ENCODE measurements at places on chromosomes 16 and 17.

DNA sequence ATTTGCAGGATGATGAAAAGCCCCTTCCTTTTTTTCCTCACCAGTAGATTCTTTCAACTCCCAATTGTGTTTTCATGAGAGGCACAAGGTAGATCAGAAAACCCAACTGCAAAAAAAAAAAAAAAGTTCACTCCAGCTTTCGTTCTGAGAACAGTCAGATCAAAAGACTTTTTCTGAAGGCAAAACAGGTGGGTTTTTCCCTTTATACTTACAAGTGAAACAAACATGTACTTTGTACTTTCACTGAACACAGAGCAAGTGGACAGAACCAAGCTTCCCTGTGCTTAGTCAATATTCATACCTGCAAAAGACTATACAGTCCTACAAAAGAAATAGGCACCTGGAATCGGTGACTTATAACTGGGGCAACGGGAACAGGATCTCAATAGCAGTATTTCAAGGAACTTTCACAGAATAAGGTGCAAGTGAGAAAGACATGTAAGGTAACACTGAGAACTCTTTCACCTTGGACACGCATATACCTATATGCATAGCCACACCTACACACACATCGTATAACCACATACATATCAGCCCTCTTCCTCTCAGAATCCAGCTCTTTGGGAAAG is 54.1 kb downstream of the TOX3 start:
- DNase-seq = no peak

DNA sequence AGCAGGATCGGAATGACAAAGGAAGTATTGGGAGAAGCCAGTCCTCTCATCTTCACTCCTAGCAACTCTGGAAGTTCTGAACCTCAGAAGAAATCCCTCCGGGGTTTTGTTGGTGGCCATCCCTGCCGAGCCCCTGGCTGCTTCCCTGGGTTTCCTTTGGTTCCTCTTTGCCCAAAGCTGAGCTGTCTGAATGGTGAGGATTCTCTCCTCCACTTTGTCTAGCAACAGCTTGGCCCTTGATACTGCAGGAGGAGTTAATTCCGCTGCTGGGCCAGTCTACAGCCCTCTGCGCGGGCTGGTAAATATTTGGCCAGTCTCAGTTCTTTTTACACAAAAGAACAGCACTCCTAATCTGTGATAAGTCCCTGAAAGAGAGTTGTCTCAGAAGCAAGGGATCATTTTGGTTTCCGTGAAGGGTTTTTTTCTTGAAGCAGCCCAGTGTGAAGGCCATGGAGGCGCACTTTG is 170.9 kb downstream of the RAB11FIP4 start:
- DNase-seq = no peak

- DNase-seq = no peak
These were observed 346.2 kb upstream of the TBX2 start for GRCh38 chr17:61053469-61053868.

- no peak for DNase-seq
These were observed 7.4 kb upstream of the TMEM204 start for GRCh38 chr16:1525871-1526607.

DNA sequence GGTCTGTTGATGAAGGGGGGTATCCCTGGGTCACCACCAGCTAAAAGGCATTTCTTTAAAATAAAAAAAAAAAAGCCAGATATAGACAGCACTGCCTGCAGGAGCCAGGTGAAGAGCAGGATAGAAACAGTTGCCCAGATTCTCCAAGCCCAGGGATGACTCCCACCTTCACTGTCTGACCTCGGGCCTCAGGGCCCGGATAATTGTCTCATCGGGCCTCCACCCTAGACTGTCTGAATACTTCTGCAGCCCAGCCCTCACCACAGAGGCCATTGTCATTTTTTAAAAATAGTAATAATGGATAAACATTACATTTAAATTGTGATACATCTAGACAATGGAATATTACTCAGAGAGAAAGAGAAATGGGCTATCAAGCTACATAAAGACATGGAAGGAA is 92.8 kb upstream of the TNRC6C start:
- DNase-seq = peak; percentile 25

GRCh38 chr17:82318772-82319606 is 1.6 kb upstream of the CD7 start:
- no peak for DNase-seq

- DNase-seq = no peak
These were observed 13.2 kb downstream of the MAF start for GRCh38 chr16:79587296-79587695.

DNA sequence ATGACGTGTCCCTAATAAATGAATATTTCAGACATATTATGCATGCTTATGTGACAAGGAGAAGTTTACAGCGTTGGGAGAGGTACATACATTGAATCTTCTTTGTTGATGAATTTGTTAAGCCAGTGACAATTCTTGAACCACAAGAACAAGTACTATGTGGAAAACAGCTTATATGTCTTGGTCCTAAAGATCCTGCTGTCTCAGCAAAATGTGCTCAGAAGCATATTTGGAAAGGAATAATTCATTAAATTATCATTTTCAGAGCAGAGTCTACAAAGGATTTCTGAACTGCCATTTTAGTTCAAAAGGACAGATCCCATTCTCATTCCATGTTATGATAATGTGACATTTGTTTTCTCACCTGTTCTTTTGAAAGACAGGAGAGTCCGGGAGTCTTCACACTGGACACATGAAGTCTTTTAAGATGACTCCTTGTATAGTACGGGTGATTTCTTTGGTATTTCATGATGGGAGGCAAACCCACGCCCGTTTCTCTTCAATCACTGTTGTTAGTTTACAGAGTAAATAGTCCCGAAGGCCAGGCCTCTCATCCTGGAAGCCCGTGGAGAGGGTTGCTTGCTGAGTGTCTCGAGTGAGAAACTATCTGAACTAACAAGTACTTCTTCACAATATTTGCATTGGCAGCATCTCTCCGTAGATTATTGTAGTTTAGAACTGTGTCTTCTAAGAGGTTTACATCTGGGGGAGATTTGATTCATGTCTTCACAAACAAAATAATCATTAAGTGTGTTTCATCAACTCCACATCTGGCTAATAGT is 26.7 kb downstream of the VPS35L start:
- DNase-seq = no peak

DNA sequence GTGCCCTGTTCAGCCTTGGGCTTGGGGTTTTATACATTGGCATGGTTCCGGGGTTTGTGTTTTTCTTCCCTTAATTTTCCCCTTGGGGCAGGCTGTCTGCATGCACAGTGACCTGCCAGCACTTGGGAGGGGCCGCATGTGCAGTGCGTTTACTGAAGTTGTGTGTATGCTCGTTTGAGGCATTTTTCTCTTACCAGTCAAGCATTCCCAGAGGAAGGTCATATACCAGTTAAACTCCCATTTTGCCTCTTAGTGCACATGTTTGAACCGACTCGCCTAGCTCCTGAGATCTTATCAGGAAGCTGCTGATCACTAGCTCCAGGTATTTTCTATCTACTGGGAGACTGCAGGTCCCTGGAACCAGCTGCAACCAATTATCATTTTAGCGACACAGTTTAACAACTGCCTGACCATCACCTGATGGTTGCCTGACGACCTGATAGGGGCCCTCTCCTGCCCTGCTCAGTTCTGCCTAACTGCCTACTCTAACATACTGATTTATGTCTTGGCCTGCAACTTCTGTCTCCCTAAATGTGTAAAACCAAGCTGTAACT is 51.4 kb downstream of the MFSD11 start:
- DNase-seq = no peak

- peak; percentile 95 for DNase-seq
These were observed 11.6 kb upstream of the MARCHF10 start for GRCh38 chr17:62819511-62820221.

DNA sequence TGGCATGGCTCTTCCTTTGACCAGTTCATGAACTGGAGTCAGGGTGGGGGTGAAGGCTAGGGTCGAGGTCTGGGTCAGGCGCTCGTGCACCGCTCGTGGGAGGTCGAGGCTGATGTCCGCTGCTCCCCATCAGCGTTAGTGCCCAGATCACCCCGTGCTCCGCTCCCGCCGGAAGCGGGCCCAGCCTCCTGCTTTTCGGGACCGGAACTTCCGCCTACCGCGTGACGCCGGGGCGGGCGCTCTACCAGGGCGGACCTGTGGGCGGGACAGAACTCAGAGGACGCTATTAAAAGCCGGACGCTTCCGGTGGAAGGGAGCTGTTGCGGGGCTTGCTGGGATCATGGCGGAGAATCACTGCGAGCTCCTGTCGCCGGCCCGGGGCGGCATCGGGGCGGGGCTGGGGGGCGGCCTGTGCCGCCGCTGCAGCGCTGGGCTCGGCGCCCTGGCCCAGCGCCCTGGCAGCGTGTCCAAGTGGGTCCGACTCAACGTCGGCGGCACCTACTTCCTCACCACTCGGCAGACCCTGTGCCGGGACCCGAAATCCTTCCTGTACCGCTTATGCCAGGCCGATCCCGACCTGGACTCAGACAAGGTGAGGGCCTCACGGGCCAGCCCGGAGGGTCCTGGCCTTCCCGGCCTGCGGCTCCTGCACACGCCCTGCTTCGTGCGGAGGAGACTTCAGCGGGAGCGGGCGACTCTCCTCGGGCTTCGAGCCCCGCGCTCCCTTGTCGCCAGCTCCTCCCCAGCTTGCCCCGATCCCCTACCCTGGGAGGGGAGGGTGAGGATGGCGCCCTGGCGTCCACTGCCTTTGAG is at the start of gene KCTD5:
Gene KCTD5 (plus strand): TSS at position 315 of the 813 bp plus-strand sequence. CDS start 26 bp downstream, at position 341.
- DNase-seq = peak; percentile 98

- no peak for DNase-seq
These were observed 199.4 kb upstream of the CACNG5 start for GRCh38 chr17:66635386-66636045.

GRCh38 chr17:82012640-82013295 is 9.9 kb downstream of the CENPX start:
- no peak for DNase-seq

DNA sequence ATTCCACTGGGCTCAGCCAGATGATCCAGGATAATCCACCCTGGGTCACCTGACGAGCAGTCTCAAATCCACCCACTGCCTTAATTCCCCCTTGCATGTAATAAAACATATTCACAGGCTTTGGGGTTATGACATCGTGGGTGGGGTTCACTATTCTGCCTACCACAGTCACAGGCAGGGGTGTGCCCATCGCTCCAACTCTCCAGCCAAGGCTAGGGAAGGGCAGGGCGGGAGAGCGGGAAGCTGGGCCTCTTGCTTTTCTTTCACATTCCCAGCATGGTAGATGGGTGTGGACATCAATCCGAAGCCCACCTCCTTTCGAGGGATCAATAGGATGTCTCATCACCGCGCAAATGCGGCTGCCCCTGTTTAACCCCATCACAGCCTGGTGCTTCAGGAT is 12.7 kb upstream of the CD300LD start:
- no peak for DNase-seq

DNA sequence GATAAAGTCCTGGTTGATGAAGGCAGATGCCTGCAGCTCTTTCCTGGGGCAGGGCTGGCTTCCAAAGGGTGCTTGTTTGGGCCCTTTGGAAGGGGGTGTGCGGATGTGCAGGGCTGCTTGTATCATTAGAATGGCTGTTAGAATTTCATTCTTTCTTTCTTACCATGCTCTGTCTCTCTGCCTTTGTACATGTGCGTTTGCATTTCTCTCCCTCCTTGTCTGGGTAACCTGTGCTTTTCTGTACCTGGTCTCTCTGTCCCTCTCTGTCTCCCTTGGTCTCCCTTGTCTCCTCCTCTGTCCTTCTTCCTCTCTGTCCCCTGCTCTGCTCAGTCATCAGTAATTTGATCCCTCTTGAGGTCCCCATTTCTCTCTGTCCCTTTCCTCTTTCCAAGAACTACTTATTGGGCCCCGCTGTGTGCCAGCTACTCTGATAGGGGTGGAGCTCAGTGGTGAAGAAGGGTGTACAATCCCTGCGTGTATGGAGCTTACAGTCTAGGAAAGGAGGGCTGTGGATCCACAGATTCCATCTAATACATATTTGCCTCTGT is 69.3 kb downstream of the PLCG2 start:
- DNase-seq = no peak

DNA sequence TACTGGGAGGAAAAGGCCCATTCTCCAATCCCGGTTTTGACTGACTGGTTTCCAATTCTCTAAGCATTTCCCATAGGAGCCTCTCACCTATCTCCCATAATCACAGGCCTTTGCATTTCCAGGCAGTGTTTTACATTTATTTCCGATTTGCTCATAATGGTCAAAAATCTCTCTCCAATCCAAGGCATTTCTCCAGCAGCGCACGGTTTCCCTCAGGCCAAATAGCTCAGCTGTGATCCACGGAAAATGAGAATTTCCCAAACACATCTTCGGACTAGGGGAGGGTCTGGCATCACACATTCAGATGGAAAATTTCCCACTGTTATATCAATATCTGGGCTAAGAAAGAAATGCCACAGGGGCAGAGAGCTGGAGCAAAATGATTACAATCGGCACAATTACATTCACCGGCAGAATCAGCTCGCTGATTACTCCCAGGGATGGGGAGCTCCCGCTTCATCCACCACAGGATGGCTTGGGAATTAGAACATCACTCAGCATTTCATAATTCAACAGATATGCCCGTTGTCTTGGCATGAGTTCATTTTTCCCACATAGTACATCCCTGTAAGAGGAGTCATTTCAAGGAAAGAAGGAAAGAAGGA is 6.7 kb downstream of the PIPOX start:
- DNase-seq = no peak

DNA sequence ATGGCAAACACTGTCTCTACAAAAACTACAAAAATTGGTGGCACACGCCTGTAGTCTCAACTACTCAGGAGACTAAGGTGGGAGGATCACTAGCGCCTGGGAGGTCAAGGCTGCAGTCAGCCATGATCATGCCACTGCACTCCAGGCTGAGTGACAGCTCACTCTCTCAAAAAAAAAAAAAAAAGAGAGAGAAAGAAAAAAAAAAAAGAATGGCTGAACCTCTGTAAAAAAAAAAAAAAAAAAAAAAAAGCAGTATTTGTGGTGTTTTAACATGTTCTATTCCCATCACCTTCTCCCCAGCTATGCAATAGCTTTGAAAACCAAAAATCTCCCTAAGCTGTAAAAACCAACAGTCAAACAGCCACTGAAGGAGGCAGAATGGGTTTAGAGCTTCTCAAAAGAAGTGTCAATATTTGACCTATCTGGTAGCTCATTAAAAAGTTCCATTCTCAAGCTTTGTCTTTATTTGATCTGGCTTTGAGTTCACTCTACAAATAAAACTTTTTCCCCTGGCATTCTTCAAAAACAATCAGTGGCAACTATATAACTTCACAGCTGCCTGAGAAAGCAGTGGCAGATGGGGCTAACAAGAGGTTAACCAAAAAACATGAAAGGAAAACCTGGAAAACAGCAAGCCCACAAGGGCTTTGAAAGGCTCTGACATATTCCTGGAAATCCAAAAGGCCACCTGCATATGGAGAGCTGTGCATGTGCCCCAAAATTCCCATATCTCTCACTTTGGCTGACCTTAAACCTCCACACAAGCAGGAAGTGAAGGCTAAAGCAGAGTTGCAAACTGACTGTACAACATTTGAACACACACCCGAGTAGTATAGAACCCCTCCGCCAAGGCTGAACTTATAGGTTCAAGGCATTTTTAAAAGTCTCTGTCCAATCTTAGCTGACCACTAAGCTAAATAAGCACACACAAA is 36.0 kb downstream of the USP32 start:
- no peak for DNase-seq

DNA sequence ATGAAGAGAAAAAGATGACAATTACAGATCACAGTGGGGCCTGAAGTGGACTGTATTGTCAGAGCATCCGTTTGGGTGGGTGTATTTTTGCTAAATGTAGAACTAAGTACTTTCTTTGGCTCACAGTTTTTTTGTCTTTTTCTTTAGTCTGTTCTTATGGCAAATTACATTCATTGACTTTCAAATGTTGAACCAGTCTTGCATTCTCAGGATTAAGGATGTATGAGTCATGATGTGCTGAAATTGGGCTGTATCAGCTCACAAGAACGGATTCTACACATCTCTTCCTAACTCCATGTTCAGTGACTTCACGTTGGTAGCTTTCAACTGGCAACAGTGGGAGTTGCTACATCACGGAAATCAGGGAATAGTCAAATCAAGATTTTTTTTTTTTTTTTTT is 66.5 kb downstream of the TEX2 start:
- no peak for DNase-seq
